ENCODE measurements at places on chromosomes 3 and 15.

- H3K27ac ChIP-seq: peak overlapping the region; percentile 29
- no peak for DNase-seq
- peaks cover 63% of the 10 kb centered on the region for H3K4me1 ChIP-seq
- peaks cover 11% of the 10 kb centered on the region for H3K36me3 ChIP-seq
Observed at GRCh38 chr3:124281453-124282316, 289.8 kb upstream of the ROPN1 start.

GRCh38 chr3:195532834-195533233 is 10.3 kb downstream of the PPP1R2 start:
- no peak overlapping the region for H3K27ac ChIP-seq
- no peak overlapping the region for H3K4me3 ChIP-seq
- no peaks in the 10 kb centered on the region for H3K36me3 ChIP-seq
- no peaks in the 10 kb centered on the region for H3K27me3 ChIP-seq
- no peaks in the 10 kb centered on the region for H3K4me1 ChIP-seq

DNA sequence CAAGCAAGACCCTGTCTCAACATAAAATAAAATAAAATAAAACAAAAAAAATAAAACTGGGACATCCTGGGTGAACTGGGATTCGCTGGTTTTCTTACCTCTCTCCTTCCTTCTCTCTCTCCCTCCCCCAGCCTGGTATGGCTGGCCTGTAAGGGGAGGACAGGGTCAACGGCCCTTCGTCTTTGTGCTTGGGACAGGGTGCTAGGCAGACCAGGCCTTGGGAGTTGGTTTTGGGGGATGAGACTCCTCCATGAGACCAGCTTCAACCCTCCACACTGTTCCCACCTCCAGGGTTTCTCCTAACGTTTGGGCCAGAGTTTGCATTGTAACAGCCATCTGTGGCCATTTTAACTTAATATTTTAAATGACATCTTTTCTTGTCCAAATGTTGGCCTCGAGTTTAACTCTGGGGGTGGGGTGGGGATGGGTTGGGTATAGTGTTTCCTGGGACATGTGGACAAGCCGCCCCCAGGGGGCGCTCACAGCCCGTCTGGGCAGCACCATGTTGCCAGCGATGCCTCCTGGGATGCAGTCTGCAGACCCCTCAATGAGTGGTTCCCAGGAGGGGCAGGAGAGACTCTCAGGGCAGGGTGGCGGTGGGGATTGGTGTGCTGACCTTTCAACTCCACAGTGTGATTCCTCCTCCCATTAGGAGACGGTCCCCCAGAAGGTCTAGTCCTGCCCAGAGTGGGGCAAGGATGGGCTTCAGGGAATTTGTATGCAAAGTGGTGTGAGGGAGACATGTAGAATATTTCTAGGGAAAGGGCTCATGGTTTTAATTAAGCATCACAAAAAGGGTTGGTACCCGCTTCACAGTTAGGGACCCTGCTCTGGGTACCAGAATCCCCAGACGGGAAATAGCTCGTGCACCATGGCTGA is 37.7 kb upstream of the LCTL start:
- DNase-seq: peak; percentile 78
- no peak overlapping the region for H3K4me3 ChIP-seq
- H3K36me3 ChIP-seq: no peaks in the 10 kb centered on the region
- H3K27ac ChIP-seq: no peak overlapping the region
- H3K27me3 ChIP-seq: peaks cover 3% of the 10 kb centered on the region

DNA sequence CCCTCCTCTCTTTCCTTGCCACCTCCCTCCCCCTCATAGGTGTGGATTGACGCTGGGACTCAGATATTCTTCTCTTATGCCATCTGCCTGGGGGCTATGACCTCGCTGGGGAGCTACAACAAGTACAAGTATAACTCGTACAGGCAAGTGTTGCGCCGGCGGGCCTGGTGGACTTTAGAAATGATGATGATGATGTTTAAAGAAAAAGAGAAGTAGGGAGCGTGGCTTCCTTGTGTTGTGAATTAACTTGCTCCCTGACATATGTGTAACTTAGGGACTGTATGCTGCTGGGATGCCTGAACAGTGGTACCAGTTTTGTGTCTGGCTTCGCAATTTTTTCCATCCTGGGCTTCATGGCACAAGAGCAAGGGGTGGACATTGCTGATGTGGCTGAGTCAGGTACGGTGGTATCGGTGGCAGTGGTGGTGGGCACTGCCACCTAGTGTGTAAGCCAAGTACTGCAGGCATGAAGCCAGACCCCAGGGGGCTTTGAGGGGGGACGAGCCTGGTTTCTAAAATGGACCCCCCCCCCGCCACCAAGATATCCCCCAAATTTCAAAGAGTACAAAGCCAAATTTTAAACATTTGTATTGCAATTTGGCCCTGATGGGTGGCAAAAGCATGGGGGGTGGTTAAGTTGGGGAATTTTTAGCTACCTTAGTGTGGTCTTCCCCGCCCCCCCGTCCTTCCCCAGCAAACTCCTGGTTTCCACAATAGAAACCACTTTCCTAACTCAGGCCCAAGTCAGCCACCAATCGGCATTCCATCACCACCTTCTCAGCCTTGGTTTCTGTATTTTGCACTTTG is 65.6 kb downstream of the SLC6A6 start:
- H3K27ac ChIP-seq: no peak overlapping the region
- DNase-seq: peak; percentile 64
- peaks cover 3% of the 10 kb centered on the region for H3K27me3 ChIP-seq
- H3K36me3 ChIP-seq: peaks cover under 1% of the 10 kb centered on the region
- no peak overlapping the region for H3K4me3 ChIP-seq

DNA sequence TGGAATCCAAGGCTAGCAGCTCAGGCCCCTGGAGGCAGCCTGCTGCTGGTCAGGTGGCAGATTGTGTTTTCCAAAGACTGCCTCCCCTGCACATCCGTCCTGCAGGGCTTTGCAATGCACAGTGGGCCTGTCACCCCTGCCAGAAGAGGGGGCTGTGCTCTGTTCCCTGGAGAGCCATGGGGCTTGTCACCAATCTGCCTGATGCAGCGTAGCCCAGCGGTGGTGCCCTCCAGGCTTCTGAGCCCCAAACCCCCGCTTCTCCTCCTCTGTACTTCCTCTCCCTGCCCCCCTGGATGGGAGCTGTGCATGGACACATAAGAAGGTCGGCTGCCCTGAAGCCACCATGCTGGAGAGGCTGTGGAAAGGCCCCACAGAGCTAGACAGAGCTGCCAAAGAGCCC is 10.0 kb upstream of the PLXNA1 start:
- H3K4me1 ChIP-seq: peaks cover 9% of the 10 kb centered on the region
- no peaks in the 10 kb centered on the region for H3K27me3 ChIP-seq
- peaks cover 14% of the 10 kb centered on the region for H3K36me3 ChIP-seq
- no peak overlapping the region for H3K27ac ChIP-seq
- no peak overlapping the region for H3K4me3 ChIP-seq

DNA sequence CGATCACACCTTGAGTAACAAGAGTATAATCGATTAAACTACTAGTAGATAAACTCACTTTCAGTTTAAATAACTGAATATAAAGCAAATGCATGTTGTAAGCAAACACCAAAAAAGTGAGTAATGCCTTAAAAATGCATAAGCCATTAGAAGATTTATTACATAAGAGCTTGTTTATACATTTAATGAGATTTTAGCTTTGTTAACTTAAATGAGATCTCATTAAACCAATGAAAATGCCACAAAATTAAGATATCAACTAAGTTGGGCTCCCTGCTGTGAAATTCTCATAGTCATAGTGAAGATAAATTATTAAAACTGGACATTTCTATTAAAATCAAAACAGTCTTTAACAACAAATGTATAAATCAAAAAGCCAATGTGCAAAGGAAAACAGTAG is 701.2 kb downstream of the NLGN1 start:
- no peak for DNase-seq
- H3K36me3 ChIP-seq: no peaks in the 10 kb centered on the region
- peaks cover 6% of the 10 kb centered on the region for H3K4me1 ChIP-seq

DNA sequence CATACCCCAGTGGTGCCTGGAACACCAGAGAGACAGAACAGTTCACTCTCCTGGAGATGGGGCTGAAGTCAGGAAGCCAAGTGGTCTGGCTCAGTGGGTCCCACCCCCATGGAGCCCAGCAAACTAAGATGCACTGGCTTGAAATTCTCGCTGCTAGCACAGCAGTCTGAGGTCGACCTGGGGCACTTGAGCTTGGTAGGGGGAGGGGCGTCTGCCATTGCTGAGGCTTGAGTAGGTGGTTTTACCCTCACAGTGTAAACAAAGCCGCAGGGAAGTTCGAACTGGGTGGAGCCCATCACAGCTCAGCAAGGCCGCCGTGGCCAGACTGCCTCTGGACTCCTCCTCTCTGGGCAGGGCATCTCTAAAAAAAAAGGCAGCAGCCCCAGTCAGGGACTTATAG is 272.0 kb downstream of the KLF13 start:
- H3K27me3 ChIP-seq: no peaks in the 10 kb centered on the region
- no peak overlapping the region for H3K4me3 ChIP-seq
- peaks cover 8% of the 10 kb centered on the region for H3K4me1 ChIP-seq
- peaks cover 4% of the 10 kb centered on the region for H3K36me3 ChIP-seq
- no peak for DNase-seq
- H3K27ac ChIP-seq: peak overlapping the region; percentile 39

- H3K4me1 ChIP-seq: no peaks in the 10 kb centered on the region
- no peak overlapping the region for H3K4me3 ChIP-seq
- no peak for DNase-seq
- no peak overlapping the region for H3K27ac ChIP-seq
- H3K27me3 ChIP-seq: peaks cover 7% of the 10 kb centered on the region
Observed at GRCh38 chr15:77042245-77042919, 28.5 kb downstream of the TSPAN3 start.

DNA sequence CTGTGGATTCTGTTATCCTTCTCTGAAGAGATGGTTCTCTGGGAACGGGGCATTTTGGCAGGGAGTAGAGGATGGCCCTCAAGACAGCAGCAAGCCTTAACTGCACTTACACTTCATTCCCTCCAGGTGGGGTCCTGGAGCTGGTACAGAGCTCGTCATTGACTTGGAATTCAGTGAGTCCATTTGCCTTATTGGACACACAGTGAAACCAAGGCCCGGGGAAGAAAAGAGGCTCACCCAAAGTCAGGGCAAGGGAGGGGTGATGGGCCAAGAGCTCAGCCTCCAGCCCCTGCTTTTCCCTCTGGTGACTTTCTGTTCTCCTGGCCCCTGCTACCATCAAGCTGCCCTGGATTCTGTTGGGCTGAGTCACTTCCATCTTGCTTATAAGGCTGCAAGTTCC is 125.6 kb downstream of the ETFA start:
- H3K27ac ChIP-seq: peak overlapping the region; percentile 72
- no peaks in the 10 kb centered on the region for H3K36me3 ChIP-seq
- H3K4me1 ChIP-seq: peaks cover 57% of the 10 kb centered on the region
- peak overlapping the region; percentile 12 for H3K4me3 ChIP-seq
- H3K27me3 ChIP-seq: peaks cover 10% of the 10 kb centered on the region
- DNase-seq: peak; percentile 48

DNA sequence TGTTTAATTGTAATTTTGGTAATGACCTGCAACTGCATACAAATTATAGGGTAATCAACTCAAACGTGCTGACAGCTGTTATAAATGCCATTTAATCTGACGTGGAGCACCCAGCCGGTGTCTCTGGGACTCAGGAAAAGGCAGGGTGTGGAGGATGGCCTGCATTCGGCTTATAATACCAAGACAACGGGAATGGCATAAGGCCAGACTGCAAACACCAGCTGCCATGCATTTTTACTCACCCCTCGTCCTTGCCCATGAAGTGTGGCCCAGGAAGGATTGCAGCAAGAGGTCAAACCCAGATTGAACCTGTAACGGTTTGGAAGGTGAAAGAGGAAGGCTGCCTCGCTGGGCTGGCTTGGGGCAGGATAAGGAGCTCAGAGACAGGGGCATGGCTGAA is 96.4 kb downstream of the WNT7A start:
- no peak overlapping the region for H3K27ac ChIP-seq
- peaks cover 2% of the 10 kb centered on the region for H3K27me3 ChIP-seq
- peaks cover 5% of the 10 kb centered on the region for H3K4me1 ChIP-seq
- no peak for DNase-seq
- no peaks in the 10 kb centered on the region for H3K36me3 ChIP-seq

- H3K4me3 ChIP-seq: no peak overlapping the region
- H3K27me3 ChIP-seq: no peaks in the 10 kb centered on the region
- no peak for DNase-seq
- H3K27ac ChIP-seq: no peak overlapping the region
- H3K36me3 ChIP-seq: no peaks in the 10 kb centered on the region
- H3K4me1 ChIP-seq: no peaks in the 10 kb centered on the region
Observed at GRCh38 chr3:174355505-174355904, 503.6 kb upstream of the NAALADL2 start.

DNA sequence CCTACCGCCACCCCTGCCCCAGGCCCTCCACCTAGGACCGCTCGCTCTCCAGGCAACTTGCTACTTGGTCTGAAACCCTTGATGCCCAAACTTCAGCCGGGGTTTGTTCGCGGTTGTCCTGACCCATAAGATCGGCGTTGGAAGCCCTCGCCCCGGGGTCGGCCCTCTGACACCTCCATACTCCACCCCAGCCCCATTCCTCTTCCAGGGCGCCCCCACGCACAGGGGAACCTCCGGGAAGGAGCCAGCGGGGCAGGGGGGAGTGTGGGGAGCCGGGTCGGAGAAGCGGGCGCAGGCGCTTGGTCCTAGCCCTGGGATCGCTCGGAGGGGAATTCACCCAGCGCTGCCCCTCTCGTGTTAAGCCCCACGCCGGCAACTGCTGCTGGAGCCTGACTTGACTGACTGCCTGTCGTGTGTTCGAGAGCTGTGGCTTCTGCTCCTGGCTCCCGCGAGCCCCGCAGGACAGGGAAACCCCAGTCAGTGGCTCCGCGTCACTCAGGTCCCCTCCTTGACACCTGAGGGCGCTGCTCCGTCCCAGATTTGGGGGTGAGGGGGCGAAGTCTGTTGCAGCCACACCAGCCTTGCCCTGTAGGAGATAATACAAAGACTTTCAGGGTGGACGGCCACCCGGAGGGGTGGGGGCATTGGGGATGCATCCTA is 675 bp downstream of the RYR3 start:
- no peaks in the 10 kb centered on the region for H3K36me3 ChIP-seq
- peak; percentile 42 for DNase-seq
- peak overlapping the region; percentile 78 for H3K4me3 ChIP-seq
- no peaks in the 10 kb centered on the region for H3K4me1 ChIP-seq
- peaks cover 13% of the 10 kb centered on the region for H3K27me3 ChIP-seq

DNA sequence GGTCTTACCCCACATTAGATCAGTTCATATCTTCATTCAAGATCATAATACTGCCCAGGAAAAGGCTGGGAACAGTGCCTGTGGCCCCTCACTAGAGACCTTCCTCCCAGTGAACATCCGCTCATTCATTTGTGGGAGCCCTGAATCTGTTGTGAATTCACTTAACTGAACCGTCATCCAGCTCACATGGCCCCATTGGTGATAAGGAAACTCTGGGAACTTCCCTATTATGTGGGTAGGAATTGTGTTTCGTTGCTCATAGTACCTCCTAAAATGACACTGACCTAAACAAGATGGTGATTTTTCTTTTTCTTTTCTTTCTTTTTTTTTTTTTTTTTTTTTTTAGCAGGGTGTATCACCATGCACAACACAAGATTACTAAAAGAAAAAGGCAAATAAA is 6.8 kb upstream of the MESP2 start:
- H3K27me3 ChIP-seq: peaks cover 2% of the 10 kb centered on the region
- no peak overlapping the region for H3K27ac ChIP-seq
- H3K36me3 ChIP-seq: no peaks in the 10 kb centered on the region
- no peaks in the 10 kb centered on the region for H3K4me1 ChIP-seq
